CD4-positive, alpha-beta T cell treated with Interleukin-10 for 1 hour (primary cell): ENCODE measurements at places on chromosomes 1 and 21.

DNA sequence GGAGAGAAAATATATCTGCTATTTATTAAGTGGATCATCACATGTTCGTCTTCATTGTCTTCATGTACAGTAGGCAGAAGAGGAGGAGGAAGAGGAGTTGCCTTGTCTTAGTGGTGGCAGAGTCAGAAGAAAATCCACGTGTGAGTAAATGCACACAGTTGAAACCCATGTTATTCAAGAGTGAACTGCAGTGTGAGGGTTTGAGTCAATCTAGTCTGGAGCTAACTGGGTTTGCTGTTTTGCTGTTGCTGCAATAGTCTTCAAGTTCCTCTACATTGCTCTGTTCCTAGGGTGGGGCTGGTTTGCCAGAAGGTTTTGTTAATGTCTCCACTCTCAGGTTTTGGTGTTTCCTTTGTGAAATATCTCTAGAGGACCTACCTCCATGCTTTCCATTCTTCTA, 3.1 kb upstream of the CD1A start:
- DNase-seq: no peak

GRCh38 chr1:229253151-229253974, 17.5 kb upstream of the RAB4A start:
- peak; percentile 74 for DNase-seq

DNA sequence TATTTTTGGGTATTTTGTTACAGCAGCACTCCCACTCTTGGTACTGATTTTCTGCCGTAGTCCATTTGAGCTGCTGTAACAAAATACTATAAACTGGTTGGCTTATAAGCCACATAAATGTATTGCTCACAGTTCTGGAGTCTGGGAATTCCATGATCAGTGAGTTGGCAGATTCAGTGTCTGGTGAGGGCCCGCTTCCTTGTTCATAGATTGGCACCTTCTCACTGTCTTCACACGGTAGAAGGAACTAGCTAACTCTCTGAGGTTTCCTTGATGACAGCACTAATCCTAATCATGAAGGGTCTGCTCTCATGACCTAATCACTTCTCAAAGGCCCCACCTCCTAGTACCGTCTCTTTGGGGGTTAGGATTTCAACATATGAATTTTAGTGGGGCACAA, 85.2 kb downstream of the HHAT start:
- no peak for DNase-seq

DNA sequence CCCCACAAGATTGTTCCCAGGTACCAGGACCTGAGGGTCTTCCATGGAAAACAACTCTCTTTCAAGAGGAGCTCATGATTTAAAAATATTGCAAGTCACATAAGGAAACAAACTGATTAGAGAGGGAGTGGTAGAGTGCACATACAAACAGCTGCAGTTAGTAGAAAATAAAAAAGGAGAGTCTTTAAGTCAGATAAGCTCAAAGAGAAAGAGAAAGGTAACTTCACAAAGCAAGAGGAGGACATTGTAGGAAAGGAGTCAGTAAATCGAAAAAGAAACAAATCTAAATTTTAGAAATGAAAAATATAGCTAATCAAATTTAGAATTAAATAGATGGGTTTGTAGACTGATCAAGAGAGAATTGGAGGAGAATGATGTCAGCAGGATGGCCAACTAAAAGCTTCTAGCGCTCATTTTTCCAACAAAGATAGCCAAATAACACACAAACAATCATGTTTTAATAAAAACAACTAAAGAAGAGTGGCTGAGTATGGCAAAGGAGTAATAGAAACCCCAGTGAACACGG, 86.1 kb upstream of the CD53 start:
- DNase-seq: no peak

DNA sequence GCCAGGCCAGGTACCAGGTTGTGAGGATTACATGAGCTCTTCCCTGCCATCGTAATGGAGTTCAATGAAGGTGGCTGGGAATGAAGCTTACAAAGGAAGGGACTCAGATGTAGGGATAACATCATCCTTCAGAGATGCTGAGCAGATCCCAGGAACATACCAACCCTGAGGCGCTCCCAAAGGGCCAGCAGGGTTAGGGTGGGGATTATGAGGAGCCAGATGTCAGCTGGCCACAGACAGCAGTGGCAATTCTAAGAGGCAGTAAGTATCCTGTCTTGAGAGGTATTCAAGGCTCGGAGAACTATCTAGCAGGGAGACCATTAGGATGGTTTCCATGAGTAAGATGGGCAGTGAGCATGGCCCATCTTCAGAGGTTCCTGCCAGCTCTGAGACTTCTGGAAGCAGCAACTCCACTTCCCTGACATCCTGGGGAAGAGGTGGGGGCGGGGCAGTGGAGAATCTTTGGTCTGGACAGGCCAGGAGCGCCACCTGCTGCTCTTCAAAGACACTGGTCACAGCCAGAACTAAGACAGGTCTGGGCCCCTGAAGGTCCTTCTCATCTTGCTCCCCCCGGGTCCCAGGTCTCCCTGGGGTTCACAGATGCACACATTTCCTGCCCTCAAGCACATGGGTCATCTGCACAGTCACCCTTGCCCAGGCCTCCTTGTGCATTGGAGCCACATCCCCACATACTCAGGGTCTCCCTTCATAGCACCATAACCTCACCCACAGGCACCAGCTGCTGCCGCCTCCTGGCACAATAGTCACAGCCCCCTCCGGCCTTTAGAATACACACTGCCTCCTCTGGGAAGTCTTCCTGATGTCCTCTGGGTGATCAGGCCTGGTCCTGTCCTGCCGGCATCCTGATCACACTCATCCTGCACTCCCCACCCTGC, 2.7 kb upstream of the SDC3 start:
- DNase-seq: peak; percentile 47

GRCh38 chr1:64890699-64891447, 75.5 kb downstream of the JAK1 start:
- no peak for DNase-seq

- no peak for DNase-seq
These were observed 18.8 kb downstream of the ENTREP3 start for GRCh38 chr1:155236451-155236850.

DNA sequence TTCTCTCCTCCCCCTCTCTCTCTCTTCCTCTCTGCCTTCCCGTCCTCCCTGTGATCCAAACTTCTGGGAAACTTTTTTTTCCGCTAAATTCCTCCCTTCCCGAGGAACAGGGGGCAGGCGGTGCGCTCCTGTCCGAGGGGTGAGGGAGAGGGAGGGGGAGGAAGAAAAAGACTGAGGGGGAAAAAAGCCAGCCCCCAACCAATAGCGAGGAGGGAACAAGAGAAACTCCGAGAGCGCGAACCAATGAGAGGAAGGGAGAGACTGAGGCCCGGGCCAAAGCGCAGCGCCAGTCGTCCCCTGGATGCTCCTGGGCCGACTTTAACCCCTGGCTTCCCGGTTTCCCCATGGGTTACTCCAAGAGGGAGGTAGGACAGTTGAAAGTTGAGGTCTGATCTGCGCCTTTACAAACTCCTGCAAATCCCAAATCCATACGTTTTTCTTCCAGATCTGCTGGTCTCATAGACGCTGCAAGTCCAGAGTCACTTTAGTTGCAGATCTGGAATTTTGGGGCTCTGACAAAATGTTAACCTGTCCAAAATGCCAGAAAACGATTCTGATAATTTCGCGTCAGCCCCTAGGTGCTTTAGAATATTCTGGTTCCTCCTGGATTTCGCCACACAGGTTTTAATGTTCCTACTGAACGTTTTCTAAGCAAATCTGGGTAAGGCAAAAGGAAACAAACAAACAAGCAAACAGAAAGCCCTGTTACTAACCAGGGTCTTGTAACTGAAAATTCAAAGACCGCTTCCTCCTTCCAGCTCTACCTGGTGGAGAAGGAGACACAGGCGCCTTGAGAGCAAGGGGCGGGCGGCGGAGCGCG, at the start of gene TBX15:
TBX15 (minus strand) TSS at position 158 of the 820 bp plus-strand sequence. CDS start 548 bp downstream, outside the sequence.
- DNase-seq: no peak

GRCh38 chr1:156852418-156852874, 6.5 kb downstream of the INSRR start:
- no peak for DNase-seq

DNA sequence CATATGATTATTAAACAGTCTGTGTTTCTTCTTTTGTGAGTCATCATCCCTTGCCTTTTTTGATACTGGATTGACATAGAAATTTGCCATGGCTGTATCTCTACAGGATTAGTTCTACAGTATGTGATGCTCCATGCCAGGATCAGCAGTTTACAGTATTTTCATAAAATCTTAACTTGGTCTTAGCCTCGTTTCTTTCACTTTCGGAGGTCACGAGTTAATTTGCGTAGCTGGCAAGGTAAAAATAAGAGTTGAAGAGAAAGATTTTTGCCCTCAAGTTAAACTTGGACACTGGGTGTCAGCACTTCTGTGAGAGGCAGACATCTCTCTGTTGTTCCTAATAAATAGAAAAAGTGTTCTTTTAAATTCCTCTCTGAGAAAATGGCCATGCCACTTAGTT, 79.1 kb downstream of the CACNA1E start:
- no peak for DNase-seq

GRCh38 chr1:1422465-1423244, 1.6 kb upstream of the ANKRD65 start:
- no peak for DNase-seq

GRCh38 chr21:16840538-16840937, 672.3 kb upstream of the CXADR start:
- DNase-seq: no peak

DNA sequence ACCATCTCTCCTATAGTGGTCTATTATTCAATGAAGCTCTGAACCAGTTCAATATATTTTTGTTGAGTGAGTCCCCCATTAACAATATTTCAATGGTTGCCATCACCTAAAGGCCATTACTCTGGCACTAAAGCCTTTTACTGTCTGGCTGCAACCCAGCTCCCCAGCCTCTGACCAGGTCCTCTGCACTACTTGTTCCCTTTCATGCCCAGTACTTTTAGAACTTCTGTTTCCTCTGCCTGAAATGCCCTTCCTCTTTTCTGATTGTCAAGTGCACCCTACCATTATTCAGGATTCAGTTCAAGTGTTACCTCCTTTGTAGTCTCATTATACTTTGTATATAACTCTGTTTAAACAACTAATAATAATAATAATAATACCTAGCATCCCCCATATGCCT, 30.4 kb upstream of the ZFYVE9 start:
- no peak for DNase-seq

DNA sequence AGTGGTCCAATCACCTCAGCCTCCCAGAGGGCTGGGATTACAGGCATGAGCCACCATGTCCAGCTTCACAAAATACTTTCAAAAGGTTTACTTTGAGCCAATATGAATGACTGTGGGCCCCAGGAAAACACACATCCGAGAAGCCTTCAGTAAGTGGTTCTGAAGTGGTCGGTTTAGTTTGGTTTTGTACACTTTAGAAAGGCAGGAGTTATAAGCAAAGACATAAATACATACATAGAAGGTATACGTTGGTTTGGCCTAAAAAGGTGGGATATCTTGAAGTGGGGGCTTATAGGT, 3.2 kb upstream of the MIB2 start:
- DNase-seq: no peak

DNA sequence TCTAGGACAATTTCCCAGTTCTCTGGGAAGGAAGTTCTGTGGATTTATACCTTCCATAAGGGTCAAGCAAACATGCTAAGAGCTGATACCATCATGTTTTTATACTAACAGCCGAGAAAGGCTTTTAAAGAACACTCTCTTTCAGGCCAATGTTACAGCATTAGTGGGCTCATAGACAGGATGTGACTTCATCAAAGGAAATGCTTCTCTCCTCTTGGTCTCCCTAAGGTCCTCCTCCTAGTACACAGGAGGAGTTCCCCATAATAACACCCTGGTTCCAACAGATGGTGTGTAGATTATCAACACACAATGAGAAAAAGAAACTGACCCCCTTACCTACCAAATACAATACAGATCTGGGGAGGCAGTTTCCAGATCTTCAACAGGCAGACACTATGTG, 26.7 kb upstream of the GLIS1 start:
- peak; percentile 54 for DNase-seq

GRCh38 chr1:66283622-66284041, 250.3 kb upstream of the SGIP1 start:
- DNase-seq: no peak

- DNase-seq: peak; percentile 83
These were observed 22.1 kb upstream of the TDRD10 start for GRCh38 chr1:154479764-154480421.

DNA sequence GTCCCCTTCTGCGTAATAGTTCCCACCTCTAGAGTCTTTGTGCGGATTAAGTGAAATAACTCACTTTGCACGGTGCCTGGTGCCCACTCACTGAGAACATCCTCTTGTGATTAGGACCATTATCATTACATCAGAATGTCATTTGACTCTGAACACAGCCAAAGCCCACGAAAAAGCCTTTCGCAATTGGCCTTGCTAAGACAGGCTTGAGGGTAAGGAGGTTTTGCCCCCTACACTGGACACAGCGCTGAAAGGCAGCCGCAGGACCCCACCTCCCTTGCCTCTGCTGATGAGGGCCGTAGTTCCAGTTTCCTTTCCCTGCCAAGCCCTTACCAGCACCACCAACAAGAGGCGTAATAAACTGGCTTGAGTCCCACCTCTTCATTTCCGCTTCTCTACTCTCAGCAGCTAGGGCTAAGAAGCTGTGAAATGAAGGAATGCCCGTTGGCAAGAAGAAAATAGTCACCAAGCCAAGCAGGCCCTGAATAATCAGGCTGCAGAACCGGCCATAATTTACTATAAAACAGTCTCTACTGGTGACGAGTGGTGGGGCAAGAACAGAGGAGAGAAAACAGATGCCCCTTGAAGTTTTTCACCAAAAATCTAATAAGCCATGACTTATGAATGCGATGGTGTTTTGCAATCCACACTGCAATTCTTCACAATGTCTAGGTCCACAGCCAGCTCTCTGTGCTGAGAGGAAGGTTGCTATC, 53.1 kb downstream of the SH3GLB1 start:
- no peak for DNase-seq

GRCh38 chr1:238961790-238962189, 424.6 kb upstream of the CHRM3 start:
- no peak for DNase-seq

GRCh38 chr1:198106011-198106410, 50.8 kb upstream of the NEK7 start:
- DNase-seq: no peak

- DNase-seq: no peak
These were observed 169.6 kb downstream of the DISC1 start for GRCh38 chr1:231796141-231796540.

DNA sequence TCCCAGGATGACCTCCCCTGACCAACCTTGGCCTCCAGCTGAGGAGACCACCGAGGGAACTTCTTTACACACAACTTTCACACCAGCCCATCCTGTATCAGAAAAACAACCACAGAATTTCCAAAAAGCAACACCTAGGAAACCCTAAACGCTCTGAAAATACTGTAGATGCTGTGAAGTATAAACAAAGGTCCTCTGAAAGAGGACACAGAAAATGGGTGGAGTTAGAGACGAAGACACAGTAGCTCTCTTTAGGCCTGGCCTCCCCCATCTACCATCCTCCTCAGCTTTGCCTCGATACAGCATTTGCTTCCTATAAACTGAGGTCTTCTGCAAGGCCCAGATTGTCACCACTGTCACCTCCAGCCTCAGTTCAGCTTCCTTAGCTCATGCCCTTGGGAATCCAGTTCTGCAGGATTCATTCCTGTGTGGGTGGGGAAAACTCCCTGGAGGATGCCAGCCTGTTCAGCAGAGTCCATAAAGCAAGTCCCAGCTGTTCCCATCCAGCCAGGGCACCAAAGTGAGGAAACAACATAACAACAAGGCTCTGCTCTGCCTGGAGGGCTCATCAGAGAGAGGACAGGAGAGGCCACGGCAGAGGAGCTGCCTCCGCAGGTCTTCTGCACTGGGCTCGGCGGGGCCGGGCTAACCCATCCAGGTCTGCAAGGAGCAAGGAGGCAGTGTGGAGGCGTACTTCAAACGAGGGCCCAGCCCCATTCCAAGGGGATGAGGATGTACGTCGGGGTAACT, 15.0 kb downstream of the PIK3C2B start:
- no peak for DNase-seq
